ENCODE measurements at places on chromosomes 2 and 18.

GRCh38 chr2:10709290-10709939 is 12.0 kb upstream of the ATP6V1C2 start:
- no peak for DNase-seq

DNA sequence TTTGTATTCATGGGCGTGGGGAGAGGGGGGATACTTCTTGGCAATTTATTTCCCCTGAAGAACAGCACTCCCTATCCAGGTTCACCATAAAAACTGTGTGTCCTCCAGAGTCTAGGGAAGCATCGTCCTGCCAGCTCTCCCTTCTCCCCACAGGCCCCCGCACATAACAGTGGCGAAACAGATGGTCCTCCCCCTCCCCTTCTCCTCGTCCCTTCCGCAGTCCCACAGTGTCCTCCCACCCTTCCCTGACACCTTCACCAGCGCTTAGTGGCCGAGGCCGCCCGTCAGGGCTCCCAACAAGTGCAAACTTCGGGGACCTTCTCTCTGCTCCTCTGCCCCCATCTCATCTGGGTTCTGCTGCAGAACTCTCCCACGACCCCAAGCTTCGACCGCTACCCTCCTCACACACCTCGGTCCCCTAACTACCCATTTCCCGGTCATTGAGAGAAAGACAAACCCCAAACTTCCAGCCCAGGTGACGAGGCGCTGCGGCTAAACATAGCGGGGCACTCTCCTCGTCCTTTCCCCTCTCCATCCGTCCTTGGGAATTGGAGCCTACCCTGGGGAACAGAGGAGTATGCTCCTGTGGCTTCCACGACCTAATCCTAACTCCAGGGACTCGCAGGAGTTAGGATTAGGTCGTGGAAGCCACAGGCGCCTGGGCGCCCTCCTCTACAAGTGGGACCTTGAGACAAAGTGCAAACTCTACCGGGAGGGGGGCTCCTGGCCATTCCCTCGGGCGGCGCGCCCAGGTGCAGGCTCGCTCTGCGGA is 971 bp downstream of the ZNF385B start:
- DNase-seq = no peak

GRCh38 chr2:237296756-237297155 is 117.2 kb downstream of the COL6A3 start:
- no peak for DNase-seq

GRCh38 chr2:131146231-131146630 is 41.1 kb downstream of the PLEKHB2 start:
- no peak for DNase-seq

GRCh38 chr2:215796140-215796855 is 217.1 kb downstream of the MREG start:
- DNase-seq = peak; percentile 17

GRCh38 chr2:169877398-169877797 is 50.1 kb downstream of the UBR3 start:
- DNase-seq = no peak

GRCh38 chr2:237962432-237963084 is 4.3 kb upstream of the UBE2F start:
- DNase-seq = no peak

DNA sequence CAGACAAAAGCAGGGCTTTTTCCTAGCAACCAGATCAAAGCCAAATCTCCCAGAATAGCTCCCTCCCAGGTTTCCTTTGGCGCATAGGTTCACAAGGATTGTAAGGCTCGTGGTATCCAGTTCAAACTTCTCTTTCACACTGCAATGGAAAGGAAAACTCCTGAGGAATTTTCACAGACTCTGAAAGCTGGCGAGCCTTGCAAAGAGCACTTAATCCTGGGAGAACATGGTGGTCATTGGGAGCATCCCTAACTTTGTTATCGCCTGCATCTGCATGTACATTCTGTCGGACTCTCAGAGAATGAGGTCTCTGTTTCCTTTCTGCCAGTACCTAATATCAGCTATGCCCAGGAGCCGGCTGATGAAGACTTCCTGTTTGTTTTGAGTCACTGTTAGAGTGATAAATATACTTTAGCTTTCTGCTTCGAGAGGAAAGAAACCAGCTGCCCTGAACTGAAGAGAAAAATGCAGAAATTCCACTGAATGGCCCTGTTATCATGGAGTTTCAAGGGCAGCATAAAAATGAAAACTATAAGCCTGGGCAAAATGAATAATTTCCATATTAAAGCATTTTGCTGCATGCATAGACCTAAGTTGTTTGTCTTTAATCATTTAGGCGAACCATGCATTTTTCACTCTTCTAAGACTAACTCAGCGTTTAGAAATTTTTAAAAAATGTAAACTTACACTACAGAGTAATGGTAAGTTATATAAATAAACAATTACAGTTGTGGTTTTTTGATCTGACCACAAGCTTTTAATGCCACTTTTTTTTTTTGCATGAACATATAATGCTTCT is 76.4 kb upstream of the ZEB2 start:
- DNase-seq = no peak

DNA sequence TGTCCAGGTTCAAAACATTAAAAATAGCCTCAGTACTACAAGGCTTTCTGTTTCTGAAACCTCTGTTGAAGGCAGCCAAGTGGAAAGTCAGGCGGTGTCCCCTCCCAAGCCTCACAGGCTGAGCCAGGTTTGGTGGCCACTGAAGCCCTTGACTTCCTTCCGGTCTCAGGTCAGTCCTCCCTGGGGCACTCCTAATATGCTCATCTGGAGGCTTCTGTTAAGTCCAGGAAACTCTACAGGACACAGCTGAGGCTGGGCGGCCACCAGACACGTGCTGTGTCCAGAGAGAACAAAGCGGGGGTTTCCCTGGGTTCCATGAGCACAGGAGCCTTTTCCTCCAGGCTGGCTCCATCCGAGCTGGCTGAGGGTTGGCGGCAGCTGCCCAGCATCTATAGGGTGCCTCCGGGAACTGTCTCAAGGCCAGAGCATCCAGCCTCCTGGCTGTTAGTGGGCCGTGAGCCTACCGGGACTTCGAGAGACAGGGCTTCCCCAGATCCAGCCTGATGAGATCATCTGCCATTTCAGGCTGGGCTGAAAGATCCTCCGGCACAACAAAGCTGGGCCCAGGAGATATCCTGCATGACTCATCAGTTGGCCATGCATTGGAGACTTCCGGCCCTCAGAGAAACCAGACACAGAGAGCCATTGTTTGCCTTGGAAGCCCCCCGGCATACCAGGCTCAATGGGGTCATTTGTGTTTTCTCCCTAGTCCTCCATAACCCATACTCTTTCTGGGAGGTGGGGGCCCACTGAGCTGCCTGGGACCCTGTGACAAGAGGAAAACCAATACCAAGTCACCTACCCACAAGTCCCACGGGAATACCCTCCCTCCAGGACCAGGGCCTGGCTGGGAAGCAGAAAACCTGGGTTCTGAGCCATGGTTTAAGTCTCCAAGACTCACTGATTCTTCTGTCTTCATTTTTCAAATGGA is 71.7 kb downstream of the HS1BP3 start:
- DNase-seq = no peak

DNA sequence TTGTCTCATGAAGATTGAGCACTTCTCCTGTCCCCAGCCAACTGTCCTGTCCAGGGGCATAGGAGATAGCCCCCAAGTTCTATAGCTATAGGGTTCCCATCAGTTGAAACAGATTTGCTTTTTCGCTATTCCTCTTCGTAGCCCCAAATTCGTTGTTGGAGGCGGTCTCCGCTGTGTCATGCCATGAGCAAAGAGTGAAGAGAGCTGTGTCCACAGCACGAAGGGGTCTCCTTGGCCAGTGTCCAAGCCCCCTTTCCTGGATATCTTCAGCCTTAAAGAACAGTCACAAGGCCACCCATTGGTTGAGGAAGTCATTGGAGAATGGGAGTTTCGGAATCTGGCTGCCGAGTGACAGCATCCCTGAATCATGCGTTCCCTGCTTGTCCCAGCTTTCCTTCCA is 21.0 kb downstream of the IGFBP5 start:
- no peak for DNase-seq

DNA sequence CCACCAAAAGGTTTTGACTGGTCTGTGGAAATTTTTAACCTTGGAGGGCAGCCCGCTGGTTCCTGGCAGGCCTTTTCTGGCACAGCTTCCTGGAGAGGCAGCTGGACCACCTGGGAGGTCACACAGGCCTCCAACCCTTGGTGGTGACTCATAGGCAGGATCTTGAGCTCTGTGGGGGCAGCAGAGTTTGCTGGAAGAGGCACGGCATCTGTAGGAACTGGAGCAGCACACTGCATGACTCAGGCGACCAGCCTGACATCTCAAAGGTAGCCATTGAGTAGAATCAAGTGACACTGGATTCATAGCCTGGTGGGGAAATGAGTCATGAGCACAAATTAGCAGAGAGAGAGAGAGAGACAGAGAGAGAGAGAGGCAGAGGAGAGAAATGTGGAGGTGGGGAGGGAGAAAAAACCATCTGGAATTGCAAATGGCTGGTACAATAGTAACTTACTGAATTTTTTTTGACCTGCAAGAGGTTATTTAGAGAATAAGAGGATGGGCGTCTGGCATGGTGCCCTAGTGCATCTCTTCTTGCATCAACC is 57.4 kb downstream of the TRPM8 start:
- DNase-seq = peak; percentile 42

DNA sequence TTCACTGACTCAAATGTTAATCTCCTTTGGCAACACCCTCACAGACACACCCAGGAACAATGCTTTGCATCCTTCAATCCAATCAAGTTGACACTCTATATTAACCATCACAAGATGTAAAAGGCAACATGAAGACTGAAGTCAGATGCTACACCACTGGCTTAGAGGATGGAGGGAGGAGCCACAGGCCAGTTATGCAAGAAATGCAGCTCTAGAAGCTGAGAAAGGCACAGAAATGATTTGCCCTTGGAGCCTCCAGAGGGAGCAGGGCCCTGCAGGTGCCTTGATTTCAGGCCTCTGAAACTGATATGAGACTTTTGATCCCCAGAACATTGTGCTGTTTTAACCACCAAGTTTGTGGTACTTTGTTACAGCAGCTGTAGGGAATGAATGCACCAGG is 276.3 kb downstream of the KCNS3 start:
- DNase-seq = no peak

DNA sequence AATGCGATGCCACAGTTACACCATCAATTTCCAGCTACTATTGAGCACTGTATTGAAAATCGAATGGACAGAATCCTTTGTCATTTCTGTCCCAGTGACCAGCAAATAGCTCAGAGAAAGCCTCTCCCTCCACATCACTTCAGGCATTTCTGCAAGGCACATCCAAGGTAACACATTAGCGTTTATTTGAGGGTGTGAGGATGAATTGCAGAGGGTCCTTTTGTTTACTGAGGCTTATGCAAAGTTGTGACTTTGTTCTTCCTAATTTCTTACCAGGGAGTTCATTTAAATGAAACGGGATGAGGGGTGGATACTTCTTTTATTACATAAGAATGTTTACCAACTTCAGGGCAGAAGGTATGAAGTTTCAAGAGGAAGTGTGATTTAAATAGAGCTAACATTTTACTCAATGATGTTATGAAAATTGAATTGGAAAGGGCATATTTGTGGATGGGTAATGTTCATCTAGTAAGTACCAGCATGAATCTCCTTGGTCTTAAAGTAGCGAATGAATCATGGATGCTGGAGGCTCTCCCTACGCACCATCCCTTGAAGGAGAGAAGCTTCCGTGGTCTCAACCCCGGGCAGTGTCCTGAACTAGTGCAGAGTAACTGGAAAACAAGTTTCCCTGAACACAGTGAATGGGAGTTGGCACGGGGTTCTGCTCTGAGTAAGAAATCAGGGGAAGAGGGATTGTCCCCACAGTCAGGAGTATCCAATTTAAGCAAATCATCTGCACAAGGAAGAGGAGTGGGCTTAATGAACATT is 756.5 kb downstream of the GALR1 start:
- DNase-seq = no peak

GRCh38 chr2:128026448-128027277 is 1.2 kb downstream of the SAP130 start:
- no peak for DNase-seq

DNA sequence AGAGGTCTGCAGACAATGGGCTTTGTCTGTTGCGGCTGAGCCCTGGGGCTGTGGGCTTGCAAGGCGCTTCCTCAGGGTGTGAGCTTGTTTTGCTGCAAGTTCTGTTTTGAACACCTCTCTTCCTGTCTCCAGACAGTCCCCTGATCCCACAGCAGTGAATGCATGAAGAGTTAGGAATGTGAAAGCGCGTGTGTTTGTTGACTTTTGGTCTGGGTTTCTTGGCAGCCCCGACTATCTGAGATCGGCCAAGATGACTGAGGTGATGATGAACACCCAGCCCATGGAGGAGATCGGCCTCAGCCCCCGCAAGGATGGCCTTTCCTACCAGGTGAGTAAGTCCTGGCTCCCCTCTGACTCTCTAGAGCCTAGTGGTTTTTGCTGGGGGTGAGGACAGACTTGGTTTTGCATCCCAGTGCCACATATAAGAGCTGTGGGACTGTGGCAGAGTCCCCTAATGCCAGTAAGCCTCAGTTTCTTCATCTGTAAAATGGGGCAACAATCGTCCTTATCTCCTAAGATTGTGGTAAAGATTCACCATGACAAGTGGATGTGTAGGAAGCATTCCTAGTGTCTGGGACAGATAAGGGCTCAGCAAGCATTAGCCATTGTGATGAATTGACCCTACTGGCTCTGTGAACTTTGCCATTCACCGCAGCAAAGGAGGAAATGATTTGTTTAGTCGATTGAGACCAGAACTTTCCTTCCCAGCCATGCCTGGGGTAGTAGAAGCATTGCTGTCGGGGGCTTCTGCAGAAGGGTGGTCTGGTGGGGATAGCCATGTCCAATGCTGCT is 3.0 kb downstream of the LBH start:
- peak; percentile 75 for DNase-seq

GRCh38 chr2:38808677-38809076 is 30.7 kb downstream of the GEMIN6 start:
- no peak for DNase-seq

- DNase-seq = no peak
These were observed 655.9 kb upstream of the SOX11 start for GRCh38 chr2:5036256-5036655.

DNA sequence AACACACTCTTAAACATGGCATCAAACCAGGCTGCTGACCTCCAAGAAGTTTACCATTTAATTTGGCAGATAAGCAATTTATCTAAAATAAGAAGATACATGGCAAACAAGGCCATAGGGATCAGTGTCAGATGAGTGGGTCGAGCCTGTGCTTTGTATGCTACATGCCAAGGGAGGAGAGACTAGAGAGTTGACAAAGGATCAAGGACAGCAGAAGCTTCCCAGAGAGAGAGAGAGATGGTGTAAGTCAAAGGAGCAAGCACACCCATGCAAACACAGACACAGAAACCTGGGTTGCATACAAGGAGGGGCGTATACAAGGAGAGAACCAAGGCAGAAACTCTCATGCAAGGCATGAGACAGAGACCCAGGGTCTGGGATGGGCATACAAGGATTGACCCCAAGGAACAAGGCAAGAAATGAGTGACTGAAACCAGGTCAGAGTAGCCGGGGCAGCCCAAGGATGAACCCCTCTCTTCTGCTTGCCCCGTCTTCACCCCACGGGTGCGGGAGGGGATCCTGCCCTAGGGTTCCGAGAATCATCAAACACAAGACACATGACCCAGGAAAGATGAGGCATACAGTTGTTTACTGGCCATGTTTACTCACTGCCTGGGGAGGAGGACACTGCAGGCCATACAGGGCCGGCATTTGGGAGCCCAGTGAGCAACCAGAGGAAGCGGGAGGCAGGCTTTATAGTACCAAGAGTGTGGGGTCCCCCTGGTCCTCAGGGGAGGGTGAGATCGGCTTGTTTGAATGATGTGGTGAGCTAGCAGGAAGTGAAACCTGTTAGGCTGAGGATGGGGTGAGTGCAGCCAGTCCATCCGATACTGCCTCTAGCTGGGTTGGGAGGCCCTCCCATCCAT is 529.2 kb upstream of the ID2 start:
- DNase-seq = no peak

Data from activated CD4-positive, alpha-beta T cell treated with anti-CD3 and anti-CD28 coated beads for 48 hours (primary cell).